ENCODE measurements at places on chromosomes 16 and 17.

DNA sequence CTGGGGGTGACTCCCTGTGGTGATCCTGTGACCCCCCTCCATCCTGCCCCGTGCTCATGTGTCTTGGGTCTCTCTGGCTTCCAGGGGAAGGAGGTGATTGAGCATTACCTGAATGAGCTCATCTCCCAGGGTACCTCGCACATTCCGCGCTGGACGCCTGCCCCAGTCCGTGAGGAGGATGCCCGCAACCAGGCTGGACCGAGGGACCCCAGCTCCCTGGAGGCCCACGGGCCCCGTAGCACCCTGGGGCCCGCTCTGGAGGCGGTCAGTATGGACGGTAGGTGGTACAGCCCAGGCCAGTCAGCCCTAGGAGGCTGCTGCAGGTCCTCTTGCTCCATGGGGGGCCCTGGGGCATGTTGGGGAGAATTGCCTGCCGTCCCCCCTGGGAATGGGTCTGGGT is 33.6 kb downstream of the SEC14L5 start:
- DNase-seq = no peak

GRCh38 chr17:13302419-13302818 is 284.6 kb upstream of the ELAC2 start:
- DNase-seq = no peak

GRCh38 chr17:77332981-77333685 is 192.4 kb downstream of the SEC14L1 start:
- peak; percentile 64 for DNase-seq

GRCh38 chr17:65121368-65121767 is 15.8 kb upstream of the RGS9 start:
- no peak for DNase-seq

DNA sequence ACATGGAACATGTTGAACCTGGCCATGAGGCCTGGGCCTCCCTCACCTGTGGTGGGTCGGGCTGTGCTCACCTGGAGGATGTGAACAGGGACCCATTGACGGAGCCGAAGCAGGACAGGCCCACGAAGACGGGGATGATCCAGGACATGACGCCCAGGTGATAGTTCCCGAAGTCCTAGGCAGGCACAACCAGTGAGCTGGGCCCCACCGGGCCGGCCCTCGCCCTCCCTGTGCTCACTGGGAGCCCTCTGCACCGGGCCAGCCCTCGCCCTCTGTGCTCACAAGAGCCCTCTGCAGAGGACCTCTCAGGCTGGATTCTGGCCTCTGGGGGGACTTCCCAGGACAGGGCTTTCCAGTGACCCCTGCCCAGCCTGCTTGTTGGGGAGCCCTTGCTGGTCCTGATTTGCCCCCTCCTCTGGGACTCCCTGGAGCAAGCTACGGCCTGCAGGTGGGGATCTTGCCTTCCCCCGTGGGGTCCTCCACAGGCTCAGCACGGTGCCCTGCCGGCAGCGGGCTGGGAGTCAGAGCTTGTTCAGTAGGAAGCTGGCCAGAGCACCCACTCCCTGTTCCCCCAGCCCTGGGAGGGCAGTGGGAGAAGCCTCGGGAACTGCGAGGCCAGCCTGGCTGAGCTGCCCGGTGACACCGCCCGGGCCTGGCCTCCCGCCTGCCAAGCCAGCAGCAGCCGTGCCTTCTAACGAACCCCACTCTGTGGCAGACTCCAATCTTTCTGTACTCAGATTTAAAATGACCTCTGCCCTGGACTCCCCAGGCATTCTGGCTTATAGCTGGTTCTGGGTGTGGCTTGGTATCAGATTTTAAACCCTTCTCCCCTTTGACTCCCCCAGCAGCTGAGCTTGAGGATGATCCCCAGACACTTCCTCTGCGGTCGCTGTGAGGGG is 30.4 kb downstream of the SLC7A5 start:
- no peak for DNase-seq

- DNase-seq = peak; percentile 67
Measured at GRCh38 chr17:79840269-79840988, 1.2 kb upstream of the CBX4 start.

GRCh38 chr17:46764709-46765401 is 53.6 kb downstream of the WNT3 start:
- no peak for DNase-seq

GRCh38 chr17:74296548-74296936 is 22.5 kb downstream of the DNAI2 start:
- DNase-seq = no peak

DNA sequence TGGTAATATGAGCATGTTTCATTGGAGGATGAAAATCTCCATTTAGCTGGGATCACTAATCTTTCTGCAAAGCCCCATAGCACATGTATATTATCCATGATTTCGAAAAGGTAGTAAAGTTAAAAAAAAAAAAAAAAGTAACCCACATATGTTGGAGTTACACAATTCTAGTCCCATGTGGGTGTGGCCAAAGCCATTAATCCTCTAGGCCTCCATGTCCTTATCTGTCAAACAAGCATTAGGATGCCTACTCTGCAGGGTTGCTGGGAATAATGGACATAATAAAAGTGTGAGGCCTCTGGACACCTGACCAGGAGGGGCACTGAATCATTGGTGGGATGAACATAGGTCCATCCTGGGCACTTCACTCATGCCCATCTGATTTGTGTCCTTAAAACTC is 29.2 kb upstream of the VAT1L start:
- DNase-seq = no peak

- no peak for DNase-seq
Measured at GRCh38 chr16:11484691-11485258, 101.9 kb downstream of the LITAF start.

- DNase-seq = peak; percentile 83
Measured at GRCh38 chr16:29811896-29812665, at the start of gene PRRT2. Gene PRRT2 (plus strand): TSS chr16:29812193. CDS start chr16:29813055, 862 bp downstream.

Measured in activated CD8-positive, alpha-beta memory T cell treated with anti-CD3 and anti-CD28 coated beads for 24 hours (primary cell).